ENCODE measurements at places on chromosomes 16 and 17. TPM values are rescaled to one million over a fixed set of nuclear protein-coding genes. Genes with fewer than 3 reads are reported as not detected.

DNA sequence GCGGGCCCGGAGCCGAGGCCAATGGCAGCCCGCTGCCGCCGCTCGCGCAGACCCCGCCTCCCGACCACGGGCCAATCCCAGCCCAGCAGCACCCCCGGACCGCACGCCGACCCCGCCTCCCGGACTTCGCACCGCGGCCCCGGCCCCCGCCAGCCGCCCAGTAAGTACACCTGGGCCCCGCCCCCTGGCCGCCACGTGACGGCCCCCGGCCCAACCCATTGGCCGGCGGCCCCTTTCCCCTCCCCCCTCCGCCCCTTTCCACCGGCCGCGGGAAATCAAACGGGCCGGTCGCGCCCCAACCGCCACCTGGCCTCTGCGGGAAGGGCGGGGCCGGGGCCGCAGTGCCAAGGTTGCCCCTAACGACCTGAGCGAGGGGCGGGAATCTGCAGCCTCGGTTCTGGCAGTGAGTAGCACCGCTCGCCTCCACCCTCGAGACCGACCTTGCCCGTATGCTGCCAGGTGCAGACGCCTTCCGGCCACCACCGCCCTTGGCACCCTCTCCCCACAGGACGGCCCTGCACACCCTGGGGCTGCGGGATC, at the start of gene YBX2:
Gene YBX2, minus strand, starts transcription at position 26 of the 540 bp plus-strand sequence. CDS start 139 bp downstream, outside the sequence.
- DNase-seq = peak; percentile 90

PFAS gene
- total RNA-seq = 113 TPM

DNA sequence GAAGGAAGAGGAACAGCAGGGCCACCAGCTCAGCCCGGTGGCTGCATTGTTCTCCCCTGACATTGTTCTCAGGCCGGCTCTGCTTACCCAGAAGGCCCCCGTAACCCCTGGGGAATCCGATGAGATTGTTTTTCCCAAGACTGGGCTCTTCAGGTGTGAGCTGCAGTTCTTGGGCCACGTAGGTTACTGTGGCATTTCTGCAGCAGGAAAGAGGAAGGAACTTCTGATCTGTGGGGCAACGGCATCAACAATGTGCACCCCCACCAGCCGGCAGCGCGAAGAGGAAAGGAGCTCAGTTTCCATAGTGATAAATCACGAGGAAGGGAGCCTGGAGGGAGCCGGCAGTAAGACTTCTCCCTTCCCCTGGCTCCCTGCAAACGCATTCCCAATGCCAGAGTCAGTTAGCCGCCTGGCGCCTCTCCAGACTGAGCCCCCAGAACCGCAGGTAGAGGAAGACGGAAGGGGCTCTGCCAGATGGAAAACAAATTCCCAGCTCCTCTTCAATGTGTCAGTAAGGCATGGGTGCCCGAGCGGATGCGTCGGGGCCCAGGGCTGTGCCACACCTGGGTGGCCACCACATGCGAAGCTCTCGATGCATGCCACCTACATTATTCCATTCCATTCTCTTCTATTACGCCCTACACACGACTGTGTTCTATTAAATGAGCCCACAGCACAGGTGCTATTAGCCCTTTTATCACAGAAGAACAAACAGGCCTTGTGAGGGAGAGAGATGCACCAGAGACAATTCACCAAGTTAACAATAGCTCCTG, 21.5 kb upstream of the PECAM1 start:
- no peak for DNase-seq

- no peak for DNase-seq
These were observed 21.2 kb downstream of the MTHFSD start for GRCh38 chr16:86533767-86534351.

DNA sequence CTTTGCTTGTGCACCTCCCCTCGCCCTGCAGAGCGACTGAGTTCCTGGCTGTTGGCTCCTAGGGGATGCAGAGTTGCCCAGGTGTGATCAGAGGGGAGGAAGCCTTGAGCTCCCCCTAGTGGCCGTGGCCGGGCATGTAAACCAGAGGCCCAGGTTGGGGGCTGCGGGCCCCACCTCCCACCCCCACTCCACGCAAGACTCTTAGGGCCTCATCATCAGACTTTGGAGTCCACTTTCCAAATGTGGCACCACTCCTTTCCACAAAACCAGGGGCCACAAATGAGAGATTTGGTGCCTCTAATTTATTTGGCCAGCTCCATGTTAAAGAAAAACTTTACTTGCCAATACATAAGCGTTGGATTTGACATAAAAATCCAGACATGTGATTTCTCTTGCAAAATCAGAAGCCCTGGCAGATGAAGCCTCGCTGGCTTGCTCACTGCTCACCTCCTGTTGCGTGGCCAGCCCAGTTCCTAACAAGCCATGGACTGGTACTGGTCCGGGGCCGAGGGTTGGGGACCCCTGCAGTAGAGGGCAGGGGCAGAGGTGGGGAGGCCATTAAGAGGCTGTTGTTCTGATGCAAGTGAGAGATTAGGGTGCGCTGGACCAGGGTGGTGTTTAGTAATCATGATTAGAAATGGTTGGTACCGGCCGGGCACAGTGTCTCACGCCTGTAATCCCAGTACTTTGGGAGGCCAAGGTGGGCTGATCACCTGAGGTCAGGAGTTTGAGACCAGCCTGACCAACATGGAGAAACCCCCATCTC, 28.7 kb upstream of the GAS7 start:
- peak; percentile 74 for DNase-seq

OR1F1 gene
- not detected for total RNA-seq

DNA sequence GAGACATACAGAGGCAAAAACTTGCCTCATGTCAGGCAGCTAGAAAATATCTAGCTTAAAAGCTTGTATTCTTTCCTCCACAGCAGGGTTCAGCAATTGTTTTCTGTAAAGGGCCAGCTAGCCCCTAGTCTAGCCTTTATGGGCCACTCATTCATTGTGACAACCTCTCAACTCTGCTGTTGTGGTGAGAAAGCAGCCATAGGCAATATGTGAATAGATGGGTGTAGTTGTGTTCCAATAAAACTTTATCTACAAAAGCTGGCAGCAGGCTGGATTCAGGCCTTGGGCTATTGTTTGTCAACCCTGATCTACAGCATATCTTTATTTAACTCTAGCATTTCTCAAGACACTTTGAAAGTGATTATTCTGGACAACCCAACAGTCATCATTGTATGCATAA, 46.4 kb upstream of the CDYL2 start:
- no peak for DNase-seq

DNA sequence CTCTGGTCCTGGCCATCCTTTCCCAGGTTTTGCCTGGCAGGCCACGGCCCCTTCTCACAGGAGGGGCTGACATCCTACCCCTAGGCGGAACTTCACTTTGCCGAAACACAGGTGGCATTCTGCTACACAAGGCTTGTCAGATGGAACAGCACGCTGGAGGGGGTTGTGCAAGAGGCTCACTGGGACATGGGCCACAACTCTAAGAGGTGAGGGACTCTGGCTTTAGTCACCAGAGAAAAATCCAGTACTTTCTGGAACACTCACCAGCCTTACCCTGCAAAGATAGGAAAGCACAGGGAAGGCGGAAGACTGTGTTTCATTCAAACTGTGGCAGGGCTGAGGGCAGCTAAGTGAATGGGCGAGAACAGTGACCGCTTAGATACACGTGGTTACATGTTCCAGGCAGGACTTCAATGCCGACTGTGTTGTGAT, 18.3 kb downstream of the CDC42EP4 start:
- DNase-seq = no peak

CCL5 gene
- total RNA-seq = 33.1 TPM

TP53TG3D gene
- total RNA-seq = 0.42 TPM

GAS7 gene
- total RNA-seq = 1.3 TPM

DNA sequence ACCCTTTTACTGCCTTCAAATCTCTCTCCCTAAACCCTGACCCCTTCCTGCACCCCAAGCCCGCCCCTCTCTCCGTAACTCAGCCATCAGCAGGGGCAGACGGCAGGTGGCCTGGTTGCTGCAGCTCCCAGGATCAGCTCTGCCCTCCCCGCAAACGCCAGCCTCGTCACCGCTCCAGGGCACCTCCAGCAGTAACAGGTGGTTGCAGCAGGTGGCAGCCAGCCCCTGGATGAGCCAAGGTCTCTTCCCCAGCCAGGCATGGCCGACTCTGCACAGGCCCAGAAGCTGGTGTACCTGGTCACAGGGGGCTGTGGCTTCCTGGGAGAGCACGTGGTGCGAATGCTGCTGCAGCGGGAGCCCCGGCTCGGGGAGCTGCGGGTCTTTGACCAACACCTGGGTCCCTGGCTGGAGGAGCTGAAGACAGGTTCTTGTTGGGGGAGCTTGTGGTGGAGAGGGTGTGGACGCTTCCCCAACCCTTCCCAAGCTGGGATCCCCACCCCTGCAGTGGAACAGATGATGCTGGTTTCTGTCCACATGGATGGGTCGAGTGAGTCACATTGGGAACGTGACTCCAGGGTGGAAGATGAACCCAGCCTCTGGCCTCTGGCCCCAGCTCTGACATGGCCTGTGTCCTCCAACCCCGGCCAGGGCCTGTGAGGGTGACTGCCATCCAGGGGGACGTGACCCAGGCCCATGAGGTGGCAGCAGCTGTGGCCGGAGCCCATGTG, 558 bp downstream of the HSD3B7 start:
- DNase-seq = peak; percentile 39

KREMEN2 gene
- total RNA-seq = not detected

- peak; percentile 83 for DNase-seq
These were observed 29.7 kb downstream of the DCAKD start for GRCh38 chr17:45021607-45022287.
